Epithelial cell of prostate (primary cell): ENCODE measurements at places on chromosomes 13 and 19.

GRCh38 chr19:32567486-32567885 is 13.5 kb upstream of the PDCD5 start:
- DNase-seq, result no peak

DNA sequence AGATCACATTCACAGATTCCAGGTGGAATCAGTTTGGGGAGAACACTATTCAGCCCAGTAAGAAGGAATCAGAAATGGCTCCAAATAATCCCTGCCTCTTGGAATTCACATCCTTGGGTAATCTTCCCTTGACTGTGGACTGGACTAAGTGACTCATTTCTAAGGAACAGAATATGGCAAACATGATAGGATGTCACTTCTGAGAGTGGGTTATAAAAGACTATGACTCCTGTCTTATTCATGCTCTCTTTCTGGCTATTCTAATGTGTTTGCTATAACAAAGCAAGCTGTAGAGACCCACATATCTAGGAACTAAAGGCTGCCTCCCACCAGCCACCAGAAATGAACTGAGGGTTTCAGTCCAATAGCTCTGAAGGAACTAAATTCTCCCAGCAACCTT is 37.8 kb downstream of the MBD3L2B start:
- DNase-seq, result no peak

DNA sequence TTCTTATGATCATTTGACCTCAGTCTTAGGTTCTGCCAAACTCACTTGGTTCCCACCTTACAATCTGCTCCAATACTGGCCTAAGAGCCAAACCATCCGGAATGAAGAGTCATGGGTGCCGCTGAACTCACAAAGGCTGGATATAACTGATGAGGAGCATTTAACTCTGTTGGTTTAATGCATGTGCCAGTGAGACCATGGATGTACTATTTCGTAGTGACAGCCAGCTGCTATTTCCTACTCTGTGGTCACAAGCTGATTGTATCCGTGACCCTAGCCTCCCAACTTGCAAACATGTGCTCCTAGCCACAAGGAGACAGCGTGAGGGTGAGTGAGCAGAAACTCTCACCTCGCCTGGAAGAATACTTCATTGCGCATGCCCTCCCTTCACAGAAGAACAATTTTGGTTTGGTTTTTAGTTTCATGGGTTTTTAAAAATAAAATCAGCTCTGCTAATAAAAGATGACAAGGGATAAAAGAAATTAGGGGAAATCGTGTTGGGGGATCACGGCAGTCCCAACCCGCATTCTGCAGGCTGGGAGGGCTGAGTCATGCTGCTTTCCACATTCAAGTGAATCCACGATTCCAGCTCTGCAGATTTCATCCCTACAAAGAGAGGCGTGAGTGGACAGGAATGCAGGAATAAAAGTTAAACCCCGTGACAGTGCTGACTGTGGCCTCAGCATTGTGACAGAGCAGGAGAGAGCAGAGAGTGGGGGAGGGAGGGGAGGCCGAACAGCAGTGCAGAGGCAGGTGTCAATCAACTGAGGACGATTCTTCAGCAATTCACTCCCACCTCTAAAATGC is 66.8 kb upstream of the RAP2A start:
- no peak for DNase-seq

- no peak for DNase-seq
Measured at GRCh38 chr19:18415178-18415867, 3.9 kb upstream of the SSBP4 start.

DNA sequence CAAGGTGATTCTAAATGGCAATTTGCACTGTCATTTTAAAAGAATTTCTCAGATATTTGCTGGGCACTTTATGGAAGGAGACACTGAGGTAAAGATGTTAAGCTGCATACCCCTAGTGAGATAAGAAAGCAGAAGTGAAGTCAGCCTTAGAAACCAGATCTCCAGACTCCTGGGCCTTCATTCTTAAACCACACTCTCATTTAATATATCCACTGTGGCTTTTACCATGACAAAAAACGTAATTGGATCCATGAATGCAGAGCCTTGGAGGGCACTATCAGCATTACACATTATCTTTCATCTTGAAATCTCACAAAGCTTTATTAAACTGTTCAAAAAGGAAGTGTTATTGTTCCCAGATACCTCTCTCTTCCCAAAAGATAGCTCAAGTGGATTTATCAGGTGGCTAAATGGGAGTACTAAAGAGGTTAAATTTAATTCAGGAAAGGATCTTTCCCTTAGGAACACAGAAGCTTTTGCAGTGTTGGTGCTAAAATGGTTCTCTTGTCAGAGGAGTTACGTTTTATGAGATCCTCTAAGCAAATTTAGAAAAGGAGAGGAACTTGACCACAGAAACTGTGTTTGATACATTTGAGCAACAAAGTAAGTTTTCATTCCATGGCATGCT is 1060.4 kb downstream of the EFNB2 start:
- no peak for DNase-seq

DNA sequence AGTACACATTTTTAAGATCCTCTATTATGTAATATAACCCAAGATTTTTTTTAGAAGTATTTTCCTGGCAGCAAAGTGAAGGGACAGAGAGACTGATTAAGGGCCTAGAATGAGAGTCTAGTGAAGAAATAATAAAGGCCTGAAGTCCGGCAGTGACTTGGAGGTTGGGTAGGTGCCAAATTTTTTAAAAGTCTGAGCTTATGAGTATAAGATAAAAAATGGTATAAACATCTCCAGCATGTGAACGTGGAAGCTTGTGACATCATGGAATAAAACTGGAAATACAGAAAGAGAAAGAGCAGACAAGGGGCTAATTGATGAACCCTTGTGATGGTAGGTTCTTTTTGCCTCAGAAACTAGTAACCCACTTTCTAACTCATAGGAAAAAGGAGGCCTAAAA is 174.6 kb downstream of the SUCLA2 start:
- DNase-seq, result no peak

- DNase-seq, result no peak
Measured at GRCh38 chr13:113545931-113546516, 38.5 kb upstream of the TFDP1 start.
